Activated CD4-positive, alpha-beta T cell treated with anti-CD3 and anti-CD28 coated beads for 1 hour (primary cell): ENCODE measurements at places on chromosomes 1 and 21.

- DNase-seq: no peak
Observed at GRCh38 chr1:202201266-202201665, 7.7 kb downstream of the LGR6 start.

GRCh38 chr1:59318271-59318860 is 21.5 kb downstream of the FGGY start:
- no peak for DNase-seq

- no peak for DNase-seq
Observed at GRCh38 chr1:154860156-154860870, 9.8 kb downstream of the KCNN3 start.

DNA sequence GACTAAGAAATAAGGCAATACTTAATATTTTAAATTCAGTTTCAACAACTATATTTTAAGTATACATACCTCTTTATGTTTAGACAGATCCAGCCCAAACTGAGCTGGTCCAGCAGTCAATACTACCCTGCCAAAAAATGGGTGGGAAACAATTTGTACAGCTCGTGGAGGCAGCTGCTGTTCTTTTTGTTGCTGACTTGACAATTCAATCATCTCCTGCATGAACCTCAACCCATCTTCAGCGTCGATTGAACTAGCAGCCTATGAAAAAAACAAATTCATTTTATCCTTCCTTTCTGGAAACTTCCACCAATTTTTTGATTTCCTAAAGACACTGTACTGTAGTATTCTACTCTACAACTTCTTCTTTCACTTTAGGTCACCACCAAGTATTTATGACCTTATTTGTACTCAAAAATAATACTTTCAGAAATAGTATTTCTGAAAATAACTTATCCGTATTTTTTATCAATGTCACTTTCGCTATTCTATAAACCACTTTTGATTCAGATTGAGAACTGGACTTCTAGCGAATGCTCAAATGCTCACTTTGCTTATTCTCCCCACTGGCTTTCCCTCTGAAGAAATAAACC is 46.5 kb downstream of the EDEM3 start:
- DNase-seq: no peak

GRCh38 chr1:211501711-211502400 is 9.9 kb upstream of the RD3 start:
- DNase-seq: no peak

GRCh38 chr1:29245876-29246275 is 9.6 kb downstream of the PTPRU start:
- no peak for DNase-seq

GRCh38 chr1:11331036-11331944 is 58.3 kb downstream of the UBIAD1 start:
- DNase-seq: no peak

DNA sequence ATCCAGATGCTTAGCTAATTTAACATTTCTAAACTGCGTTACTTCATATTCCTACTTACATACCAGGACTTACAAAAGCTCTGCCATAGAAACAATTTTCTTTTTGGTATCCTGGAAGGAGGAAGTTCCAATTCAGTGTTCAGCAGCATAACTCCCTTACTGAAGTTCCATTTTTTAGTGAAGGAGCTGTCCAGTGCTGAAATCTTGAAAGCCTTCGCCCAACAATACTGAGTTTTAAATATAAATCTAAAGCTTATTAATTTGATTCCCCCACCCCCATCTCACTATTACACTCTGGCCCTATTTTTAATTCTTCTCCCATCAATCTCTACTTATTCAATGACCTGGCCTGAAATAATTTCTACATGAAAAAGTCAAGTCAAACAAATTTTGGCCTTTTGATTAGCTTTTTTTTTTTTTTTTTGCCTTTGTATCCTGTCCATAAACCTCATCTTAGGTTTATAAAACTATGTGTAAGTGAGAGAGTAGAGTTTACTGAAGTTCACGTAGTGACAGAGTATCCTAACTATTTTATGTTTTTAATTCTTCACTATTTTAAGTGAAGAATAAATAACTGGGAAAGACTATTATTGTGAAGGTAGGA is 323.0 kb upstream of the PLD5 start:
- DNase-seq: no peak

DNA sequence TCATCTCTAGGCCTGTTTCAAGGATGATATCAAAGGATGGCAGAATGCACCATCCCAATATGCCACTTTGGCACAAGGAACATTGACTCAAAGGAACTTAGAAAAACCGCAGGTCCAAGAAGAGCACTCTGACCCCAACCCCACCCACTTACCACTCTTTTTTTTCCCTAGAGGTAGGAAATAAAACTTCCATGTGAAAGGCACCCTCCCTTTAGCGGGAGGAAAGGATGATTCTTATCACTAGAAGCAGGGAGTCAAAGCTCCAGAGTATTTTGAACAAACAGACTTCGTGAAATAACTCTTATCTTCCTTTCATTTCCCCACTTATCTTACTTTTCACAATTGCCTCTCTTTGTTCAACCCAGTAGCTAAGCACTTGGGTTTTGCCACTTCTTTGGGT is 22.2 kb downstream of the PSMG1 start:
- DNase-seq: no peak

DNA sequence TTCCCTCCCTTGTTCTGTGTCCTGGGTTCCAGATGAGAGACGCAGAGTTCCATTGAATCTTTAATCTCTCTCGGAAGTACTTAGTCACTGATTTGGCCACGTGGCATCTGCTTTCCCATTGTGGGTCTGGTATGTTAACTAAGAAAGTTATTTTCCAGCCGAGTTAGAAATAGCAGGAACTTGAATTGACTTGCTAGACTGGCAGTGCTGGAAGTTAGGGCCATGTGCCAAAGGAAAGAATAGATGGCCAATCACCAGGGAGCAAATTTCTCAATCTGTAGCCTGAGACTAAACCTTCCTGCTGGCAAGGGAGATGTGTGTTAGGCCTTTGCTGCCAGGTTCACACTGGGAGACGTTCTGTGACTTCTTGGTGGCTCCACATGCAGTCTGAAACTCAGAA is 24.2 kb upstream of the SLFNL1 start:
- no peak for DNase-seq

GRCh38 chr21:28111151-28111619 is 881.5 kb downstream of the LTN1 start:
- no peak for DNase-seq

DNA sequence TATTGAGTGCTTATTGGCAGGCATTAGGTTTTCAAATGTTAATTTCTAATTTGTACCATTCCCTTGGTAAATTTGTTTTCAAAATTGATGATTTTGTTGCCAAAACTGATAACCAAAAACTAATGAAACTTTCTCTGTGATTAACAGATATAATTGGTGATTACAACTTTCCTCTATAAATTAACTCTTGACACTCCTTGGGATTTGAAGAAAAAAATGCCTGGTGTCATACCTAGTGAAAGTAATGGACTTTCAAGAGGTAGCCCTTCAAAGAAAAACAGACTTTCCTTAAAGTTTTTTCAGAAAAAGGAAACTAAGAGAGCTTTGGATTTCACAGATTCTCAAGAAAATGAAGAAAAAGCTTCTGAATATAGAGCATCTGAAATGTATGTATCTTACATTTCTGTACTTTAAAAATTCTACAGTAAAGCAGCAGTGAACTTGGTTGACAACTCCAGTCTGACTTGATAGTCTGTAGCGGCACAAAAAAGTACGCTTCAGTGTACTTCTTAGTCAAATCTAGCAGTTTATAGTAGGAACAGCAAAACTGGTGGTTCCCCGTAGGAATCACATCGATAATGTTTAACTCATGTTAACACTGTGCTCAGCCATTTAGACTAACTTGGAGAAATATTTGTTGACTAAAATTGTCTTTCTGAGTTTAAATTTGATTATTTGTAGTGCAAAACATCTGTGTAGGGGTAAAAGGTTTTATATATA is 3.0 kb downstream of the USP1 start:
- DNase-seq: no peak

GRCh38 chr1:235357485-235358373 is 9.5 kb upstream of the TBCE start:
- DNase-seq: no peak

DNA sequence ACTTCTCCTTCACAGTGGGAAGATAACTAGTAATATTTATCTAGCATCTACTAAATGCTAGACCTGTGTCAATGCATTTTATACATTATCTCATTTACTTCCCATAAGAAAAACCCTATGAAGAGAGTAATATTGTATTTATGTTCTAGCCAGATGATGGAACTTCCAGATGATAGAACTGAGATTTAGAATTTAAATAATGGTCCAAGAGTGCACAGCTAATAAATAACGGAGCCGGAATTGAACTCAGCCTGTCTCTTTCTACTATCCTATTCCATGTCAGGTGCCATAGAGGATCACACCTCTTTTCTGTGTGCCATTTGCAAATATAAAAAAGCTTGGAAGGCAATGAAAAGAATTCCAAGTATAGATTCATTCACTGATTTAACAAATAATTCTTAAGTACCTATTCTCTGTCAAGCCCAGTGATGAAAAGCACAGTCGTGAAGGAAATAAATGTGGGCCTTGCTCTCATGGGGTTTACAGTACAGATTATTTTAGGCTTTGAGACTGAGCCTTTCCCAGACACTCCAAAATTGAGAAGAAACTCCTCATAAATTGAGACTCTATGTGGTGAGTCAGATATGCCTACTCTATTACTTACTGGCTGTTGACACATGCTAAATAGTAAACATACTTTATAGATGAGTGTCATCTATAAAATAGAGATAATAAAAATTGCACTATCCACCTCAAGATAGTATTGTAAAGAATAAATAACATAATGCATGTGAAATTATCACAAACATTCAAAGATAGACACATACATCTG is 378.0 kb upstream of the PRMT6 start:
- DNase-seq: no peak

DNA sequence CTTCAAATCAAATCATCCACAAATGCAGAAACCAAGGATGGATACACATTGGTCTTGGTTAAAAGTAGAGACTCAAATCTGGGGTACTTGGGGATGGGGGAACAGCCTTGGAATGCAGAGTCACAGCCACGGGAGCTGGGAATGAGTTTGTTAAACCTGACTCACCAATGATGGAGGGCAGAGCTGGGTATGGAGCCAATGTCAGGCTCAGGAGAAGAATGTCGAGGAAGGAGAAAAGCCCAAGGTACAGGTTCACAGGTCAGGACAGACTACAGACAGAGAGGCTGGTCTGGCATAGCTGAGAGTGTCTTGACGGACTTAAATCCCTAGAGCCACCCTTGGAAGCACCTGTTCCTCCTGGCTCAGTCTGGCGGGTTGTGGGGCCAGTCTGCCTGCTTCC is 237.6 kb downstream of the NTNG1 start:
- DNase-seq: no peak

GRCh38 chr1:25484096-25484495 is 53.4 kb downstream of the MACO1 start:
- no peak for DNase-seq

GRCh38 chr1:22117851-22118250 is 25.0 kb downstream of the WNT4 start:
- no peak for DNase-seq

- peak; percentile 41 for DNase-seq
Observed at GRCh38 chr1:113930499-113931161, 1.5 kb downstream of the HIPK1 start.

GRCh38 chr1:244021427-244021826 is 29.7 kb upstream of the ZBTB18 start:
- DNase-seq: no peak

GRCh38 chr1:56135864-56136147 is 443.6 kb downstream of the PLPP3 start:
- DNase-seq: no peak

DNA sequence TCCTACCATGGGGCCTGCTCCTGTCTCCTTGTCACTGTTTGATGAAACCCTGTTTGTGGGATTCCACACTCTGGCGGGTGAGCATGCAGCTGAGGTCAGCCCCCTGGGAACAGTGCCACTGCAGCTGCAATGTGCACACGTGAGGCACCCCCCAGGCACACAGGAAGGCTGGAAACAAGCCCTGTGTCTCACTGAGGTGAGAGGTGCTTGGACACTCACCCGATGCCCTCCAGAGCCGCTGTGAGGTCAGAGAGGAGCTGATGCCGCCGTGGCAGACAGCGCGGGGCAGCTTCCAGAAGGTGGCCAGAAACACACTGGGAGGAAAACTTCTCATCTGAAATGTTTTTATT is 49.7 kb downstream of the SLX9 start:
- DNase-seq: no peak
